ENCODE measurements at places on chromosomes 1 and 21.

- no peak for DNase-seq
These were observed 58.2 kb upstream of the ADAR start for GRCh38 chr1:154666051-154666790.

DNA sequence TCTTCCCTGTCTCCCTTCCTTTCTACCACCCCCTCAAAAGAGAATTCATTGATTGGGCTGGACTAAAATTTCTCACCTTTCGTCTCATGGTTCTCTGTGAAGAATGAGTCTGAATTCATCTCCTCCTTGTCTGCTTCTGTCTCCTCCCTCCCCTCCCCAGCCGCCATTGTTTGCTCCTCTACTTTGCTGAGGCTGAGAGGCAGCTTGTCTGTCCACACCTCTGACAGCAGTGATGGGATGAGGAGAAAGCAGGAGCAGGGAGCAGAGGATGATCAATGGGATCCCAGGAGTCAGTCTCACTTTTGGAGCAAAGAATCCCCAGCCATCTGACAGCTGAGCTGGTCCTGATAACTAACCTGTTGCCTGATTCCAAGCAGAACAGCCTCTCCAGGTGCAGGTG is 2.5 kb downstream of the ILDR2 start:
- no peak for DNase-seq

DNA sequence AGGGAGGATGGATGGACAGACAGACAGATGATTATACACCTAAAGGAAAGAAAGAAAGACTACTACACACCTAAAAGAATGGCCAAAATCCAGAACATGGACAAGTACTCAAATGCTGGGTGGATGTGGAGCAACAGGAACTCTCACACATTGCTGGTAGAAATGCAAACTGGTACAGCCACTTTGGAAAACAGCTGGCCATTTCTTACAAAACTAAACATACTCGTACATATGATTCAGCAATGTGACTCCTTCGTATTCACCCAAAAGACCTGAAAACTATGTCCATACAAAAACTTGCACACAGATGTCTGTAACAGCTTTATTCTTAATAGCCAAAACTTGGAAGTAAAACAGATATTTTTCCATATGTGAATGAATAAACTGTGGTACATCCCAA is 51.3 kb downstream of the PRPF38A start:
- DNase-seq, result no peak

- DNase-seq, result no peak
These were observed 29.7 kb upstream of the PDE9A start for GRCh38 chr21:42623694-42624093.

- DNase-seq, result no peak
These were observed 129.2 kb downstream of the NTPCR start for GRCh38 chr1:233079574-233079973.

- no peak for DNase-seq
These were observed 8.4 kb upstream of the LUZP1 start for GRCh38 chr1:23177031-23177430.

- no peak for DNase-seq
These were observed 12.5 kb upstream of the PKP1 start for GRCh38 chr1:201270616-201271390.

GRCh38 chr1:115702959-115703358 is 61.2 kb downstream of the VANGL1 start:
- DNase-seq, result no peak

GRCh38 chr1:39754906-39755504 is 16.1 kb downstream of the OXCT2 start:
- no peak for DNase-seq

- no peak for DNase-seq
These were observed 624 bp downstream of the ARHGAP29 start for GRCh38 chr1:94236630-94237290.

- DNase-seq, result no peak
These were observed 8.0 kb downstream of the HUNK start for GRCh38 chr21:31880816-31881215.

- no peak for DNase-seq
These were observed 20.4 kb downstream of the KCNN3 start for GRCh38 chr1:154849645-154850131.

Data from hypothalamus (tissue), 51 donors.